ENCODE measurements at places on chromosomes 12 and 14.

GRCh38 chr12:58090685-58091084 is 149.3 kb downstream of the ATP23 start:
- DNase-seq = no peak

GRCh38 chr12:3202734-3203446 is 125.7 kb downstream of the TSPAN9 start:
- peak; percentile 71 for DNase-seq

DNA sequence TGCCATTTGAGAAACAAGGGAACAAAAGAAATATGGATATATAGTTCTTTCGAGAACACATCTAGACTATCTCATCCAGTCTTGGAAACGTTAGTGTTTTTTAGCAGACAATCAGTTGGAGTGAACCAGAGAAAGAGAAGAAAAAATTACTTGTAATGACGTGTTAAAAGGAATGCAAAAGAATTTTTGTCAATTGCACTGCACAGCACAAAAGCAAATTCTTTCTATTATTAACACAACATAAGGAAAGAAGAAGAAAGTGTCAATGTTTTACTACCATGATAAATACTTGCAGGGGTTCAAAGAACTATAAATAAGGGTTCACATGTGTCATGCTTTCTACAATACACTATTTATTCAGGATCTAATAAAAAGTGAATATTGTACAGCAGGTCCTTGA is 27.5 kb upstream of the GSG1 start:
- no peak for DNase-seq

DNA sequence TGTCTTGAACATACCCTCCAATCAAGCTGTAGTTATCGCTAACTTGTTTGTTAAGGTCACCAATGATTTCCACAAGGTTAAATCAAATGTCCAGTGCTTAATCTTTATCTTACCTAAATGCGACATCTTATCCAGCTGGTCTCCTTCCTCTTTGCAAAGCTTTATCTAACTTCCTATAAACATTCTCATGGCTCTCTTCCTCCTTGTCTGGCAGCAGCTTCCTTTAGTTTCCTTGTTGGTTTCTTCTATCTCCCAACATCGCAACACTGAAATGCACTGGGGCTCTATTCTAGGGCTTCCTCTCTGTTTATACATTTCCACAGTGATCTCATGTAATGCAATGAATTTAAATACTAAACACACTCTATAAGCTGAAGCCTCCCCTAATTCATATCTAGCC is 28.7 kb downstream of the UBE2N start:
- DNase-seq = no peak

DNA sequence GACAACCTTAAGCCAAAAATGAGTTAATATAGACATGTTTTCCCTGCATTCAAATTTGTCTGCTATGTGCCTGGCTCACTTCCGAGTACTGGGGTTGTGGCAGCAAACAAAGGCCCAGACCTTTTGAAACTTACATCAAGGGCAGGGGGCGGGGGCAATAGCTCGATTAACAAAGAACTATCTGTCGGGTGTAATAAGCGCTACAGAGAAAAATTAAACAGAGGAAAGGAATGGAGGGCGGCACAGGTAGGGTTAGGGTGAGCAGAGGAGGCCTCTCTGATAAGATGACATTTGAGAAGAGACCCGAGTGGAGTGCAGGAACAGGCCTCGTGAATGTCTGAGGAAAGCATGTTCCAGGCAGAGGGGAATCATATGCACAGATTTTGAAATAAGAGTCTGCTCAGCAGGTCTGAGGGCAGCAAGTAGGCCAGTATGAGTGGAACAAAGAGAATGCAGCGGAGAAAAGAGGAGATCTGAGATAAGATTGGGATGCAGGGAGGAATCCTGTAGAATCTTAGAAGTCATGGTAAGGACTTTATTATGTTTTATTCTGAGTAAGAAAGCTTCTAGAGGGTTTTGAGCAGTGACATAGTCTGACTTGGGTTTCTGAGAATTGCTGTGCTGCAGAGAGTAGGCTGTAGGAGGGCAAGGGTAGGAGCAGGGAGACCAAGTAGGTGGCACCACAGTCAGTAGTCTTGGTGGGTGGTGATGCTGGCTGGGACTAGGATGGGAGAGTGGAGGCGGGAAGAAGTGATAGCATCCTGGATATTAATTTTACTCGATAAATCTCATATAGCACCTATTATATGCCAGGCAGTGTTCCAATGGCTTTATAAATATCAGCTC is 52.6 kb downstream of the BICDL1 start:
- DNase-seq = no peak
